ENCODE measurements at places on chromosomes 6 and 20.
A peak's percentile ranks its signal among the peaks of the same experiment; 100 is the strongest.

DNA sequence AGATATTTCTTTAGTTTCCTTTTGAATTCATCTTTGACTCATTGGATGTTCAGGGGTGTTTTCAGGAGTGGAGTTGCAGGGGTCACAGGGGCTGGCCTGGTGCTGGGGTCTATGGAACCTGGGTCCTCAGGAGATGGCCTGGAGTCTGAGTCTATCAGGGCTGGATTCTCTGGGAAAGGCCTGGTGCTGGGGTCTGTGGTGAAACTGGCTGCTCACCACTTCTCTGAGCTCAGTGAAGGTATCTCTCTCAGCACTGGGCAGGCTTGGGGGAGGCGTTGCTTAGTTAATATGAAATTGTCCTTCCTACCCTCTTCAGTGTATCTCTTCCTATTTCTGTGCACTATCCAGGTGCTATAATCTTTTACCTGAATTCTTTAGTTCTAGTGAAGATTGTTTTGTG is 83.1 kb upstream of the SLC24A3 start:
- no peak for DNase-seq
- no peak overlapping the region for H3K4me3 ChIP-seq
- H3K36me3 ChIP-seq: no peaks in the 10 kb centered on the region
- no peaks in the 10 kb centered on the region for H3K4me1 ChIP-seq

DNA sequence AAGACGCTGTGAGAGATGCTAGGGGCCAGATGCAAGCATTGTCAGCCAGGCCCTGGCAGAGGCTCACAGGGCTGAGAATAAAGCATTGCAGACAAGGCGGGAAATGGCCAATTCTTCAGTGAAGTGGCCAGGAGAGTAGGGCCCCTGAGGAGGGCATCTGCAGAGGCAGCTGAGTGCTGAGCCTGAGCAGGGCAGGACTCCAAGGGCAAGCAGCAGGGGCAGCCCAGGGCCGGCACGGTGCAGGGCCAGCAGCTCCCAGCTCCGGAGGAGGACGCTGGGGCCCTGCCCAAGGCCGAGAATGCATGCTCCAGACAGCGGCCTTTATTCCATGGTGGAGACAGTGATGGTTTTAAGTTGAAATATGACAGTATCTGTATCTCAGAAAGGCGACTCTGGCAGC is 305.5 kb downstream of the FOXC1 start:
- no peaks in the 10 kb centered on the region for H3K4me1 ChIP-seq
- H3K4me3 ChIP-seq: no peak overlapping the region
- H3K27ac ChIP-seq: no peak overlapping the region
- H3K36me3 ChIP-seq: no peaks in the 10 kb centered on the region

- H3K27ac ChIP-seq: peak overlapping the region; percentile 76
- no peak overlapping the region for H3K4me3 ChIP-seq
- H3K27me3 ChIP-seq: no peaks in the 10 kb centered on the region
- H3K36me3 ChIP-seq: no peaks in the 10 kb centered on the region
- DNase-seq: no peak
- no peaks in the 10 kb centered on the region for H3K4me1 ChIP-seq
Measured at GRCh38 chr20:49701241-49701790, 12.4 kb downstream of the B4GALT5 start.

DNA sequence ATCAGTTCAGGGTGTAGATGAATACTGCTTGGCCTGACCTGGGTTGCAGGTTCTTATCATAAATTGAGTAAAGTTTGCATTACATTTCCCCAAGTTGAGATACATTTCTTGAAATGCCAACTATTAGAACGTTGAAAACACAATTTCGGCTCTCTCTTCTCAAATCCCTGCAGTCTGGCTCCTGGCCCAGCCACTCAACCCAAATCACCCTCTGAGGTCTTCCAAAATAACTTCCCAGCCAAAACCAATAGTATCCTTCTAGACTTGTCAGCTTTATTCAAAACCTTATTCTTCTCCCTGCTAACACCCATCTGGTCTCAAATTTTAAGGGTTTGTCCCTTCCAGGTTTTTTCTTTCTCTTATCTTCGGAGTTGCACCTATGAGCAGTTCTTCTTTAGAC is 263.6 kb downstream of the EYA4 start:
- H3K36me3 ChIP-seq: no peaks in the 10 kb centered on the region
- H3K27me3 ChIP-seq: no peaks in the 10 kb centered on the region
- H3K27ac ChIP-seq: no peak overlapping the region
- H3K4me3 ChIP-seq: no peak overlapping the region
